B cell (primary cell): ENCODE measurements at places on chromosomes 13 and 19.

- DNase-seq: peak; percentile 52
These were observed 505 bp upstream of the SHKBP1 start for GRCh38 chr19:40576151-40576584.

DNA sequence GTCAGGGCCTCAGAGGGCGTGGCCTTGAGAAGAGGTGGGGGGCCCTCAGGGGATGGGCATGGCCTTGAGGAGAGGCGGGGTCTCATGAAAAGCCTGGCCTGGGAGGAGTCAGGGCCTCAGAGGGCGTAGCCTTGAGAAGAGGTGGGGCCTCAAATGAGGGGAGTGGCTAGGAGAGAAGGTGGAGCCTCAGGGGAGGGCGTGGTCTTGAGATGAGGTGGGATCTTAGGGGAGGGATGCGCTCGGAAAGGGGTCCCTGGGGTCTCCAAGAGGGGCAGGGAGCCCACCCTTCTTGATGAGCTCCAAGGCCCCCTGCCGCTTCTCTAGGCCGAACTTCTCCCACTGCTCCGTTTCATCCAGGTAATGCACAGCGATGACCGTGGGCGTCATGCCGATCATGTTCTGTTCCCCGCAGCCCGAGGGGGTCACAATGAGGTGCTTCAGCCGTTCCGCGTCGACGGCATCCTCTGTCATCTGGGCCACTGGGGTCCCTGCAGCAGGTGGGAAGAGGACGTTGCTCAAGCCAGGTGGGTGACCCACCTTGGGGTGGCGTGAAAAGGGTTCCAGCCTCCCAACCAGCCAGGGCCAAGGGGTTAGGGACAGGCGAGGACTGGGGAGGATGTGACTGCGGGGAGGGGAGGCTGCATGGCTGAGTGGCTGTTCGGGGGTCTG lies 24.3 kb upstream of the TNFSF14 start:
- no peak for DNase-seq

DNA sequence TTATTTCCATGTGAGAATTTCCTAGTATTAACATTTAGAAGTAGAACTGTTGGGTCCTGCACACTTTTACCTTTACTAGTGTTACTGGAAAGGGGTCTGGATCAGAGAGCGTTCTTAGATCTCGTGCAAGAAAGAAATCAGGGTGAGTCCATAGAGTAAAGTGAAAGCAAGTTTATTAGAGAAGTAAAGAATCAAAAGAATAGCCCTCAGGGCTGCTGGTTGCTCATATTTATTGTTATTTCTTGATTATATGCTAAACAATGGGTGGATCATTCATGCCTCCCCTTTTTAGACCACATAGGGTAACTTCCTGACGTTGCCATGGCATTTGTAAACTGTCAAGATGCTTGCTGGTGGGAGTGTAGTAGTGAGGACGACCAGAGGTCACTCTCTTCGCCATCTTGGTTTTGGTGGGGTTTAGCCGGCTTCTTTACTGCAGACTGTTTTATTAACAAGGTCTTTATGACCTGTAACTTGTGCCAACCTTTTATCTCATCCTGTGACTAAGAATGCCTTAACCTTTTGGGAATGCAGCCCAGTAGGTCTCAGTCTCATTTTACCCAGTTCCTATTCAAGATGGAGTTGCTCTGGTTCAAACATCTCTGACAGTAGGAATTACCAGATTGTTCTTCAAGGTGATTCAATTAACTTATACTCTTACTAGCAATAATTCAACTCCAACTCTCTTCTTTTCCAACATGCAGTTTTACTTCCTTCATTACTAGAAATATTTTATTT lies 27.4 kb downstream of the NDFIP2 start:
- no peak for DNase-seq

DNA sequence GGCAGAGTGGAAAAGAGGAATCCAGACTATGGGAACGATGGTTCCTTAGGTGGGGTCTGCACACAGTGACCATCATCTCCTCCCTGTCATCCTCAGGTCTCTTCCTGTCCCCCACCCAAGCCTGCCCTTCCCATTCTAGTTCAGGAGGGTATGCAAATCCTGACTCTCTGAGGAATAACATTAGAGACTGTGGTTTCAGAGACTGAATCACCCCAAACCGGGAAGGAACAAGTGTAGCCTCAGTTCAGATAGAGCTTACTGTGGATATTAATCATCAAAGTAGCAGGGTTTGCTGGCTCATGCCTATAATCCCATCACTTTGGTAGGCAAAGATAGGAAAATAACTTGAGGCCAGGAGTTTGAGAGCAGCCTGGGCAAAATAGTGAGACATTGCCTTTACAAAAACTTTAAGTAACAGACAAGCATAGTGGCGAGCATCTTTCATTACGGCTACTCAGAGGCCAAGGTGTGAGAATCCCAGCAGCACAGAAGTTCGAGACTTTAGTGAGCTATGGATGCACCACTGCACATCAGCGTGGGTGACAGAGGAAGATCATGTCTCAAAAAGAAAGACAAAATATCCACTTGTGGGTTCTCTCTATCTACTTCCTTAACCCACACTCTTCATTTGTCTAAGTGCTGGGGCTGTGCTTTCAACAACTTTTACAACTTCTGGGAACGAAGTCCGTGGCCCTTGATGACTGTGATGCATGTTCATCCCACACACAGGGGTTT lies 19.3 kb upstream of the LGALS13 start:
- DNase-seq: no peak

GRCh38 chr13:50125554-50126262 lies 110.5 kb downstream of the KCNRG start:
- DNase-seq: peak; percentile 95

- peak; percentile 78 for DNase-seq
These were observed 3.6 kb upstream of the REXO1 start for GRCh38 chr19:1851654-1852580.

DNA sequence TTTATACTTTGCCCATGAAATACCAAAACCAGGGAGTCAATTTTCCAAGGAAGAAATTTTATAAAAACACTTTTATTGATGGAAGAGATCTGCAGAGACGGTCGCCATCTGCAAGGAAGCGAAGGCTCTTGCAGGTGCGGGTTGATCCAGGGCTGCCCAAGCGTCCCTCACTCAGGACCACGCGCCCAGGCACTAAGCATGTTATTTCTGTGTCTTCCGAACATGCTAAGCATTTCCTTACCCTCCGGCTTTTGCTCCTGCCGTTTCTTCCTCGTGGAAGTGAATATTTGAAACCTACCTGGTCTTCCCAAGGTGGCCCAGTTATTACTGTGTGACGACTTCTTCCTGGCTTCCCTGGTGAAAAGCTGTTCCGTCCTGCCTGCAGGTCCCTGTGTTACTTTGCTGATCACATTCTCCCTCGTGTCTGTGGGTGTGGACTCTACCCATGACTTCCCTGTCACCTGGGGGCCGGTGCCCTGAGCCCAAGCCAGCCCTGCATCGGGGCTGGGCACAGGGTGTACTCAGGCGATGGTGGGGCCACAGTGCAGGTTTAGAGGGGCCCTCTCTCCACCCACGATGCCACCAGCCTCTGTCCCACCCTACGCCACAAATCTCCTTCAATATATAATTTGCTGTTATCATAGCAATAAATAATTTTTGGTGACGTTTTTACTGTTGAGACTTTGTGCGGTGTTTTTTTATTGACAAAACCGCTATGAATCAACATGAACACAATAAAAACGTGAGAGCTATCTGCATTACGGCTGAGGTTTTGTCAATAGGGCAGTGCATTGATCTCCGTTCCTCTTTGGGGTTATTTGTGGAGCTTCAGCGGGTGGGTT lies 119.4 kb downstream of the URI1 start:
- no peak for DNase-seq

GRCh38 chr13:40187324-40187795 lies 479.1 kb downstream of the FOXO1 start:
- DNase-seq: no peak

DNA sequence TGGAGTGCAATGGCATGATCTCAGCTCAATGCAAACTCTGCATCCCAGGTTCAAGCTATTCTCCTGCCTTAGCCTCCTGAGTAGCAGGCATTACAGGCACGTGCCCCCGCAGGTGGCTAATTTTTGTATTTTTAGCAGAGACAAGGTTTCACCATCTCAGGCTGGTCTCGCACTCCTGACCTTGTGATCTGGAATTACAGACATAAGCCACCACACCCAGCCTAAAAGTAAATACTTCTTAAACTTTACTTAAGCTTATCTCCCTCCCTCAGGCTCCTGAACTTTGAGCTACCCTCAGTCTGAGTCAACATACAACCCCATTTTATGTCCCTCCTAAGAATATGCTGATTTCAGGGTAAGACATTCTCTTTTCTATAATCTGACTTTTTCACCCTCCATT lies 66.1 kb downstream of the ZNF486 start:
- DNase-seq: no peak

GRCh38 chr13:40197936-40198595 lies 468.4 kb downstream of the FOXO1 start:
- no peak for DNase-seq

GRCh38 chr13:36288794-36289391 lies 8.7 kb downstream of the CCDC169 start:
- DNase-seq: no peak

DNA sequence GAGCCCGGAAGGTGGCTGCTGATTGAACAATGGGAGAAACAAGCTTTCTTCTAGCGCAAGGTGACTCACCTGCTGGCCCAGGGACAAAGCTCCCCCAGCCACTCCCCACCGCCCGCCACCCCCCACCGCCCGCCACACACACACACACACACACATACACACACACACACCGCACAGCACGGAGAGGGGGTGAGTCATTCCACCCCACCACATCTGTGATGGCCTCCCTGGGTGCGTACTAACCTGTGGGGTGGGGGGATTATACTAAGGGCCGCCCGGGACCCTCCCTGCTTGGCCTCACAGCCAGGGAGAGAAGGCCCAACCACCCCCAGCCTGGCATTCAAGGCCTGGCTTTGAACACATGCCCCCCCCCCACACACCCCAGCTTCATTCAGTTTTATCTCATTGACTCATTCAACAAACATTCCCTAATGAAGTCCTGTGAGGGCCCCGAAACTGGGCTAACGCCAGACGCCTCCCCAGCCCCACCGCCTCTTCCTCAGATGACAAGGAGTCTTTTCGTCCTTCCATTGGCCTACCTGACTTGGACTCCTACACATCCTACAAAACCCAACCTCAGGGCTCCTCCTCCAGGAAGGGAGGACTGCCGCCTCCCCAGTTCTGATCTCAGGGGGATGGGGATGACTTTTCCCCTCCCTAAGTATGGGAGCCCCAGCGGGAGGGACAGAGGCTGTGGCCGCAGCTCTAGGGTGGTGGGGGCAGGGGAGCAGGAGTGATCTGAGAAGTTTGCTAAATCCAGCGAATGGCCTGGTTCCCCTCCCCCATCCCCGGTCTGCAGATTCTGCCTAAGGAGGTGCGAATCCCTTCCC lies 5.8 kb upstream of the ONECUT3 start:
- DNase-seq: no peak

- DNase-seq: peak; percentile 62
These were observed 75.4 kb upstream of the GPR183 start for GRCh38 chr13:99382428-99383133.

DNA sequence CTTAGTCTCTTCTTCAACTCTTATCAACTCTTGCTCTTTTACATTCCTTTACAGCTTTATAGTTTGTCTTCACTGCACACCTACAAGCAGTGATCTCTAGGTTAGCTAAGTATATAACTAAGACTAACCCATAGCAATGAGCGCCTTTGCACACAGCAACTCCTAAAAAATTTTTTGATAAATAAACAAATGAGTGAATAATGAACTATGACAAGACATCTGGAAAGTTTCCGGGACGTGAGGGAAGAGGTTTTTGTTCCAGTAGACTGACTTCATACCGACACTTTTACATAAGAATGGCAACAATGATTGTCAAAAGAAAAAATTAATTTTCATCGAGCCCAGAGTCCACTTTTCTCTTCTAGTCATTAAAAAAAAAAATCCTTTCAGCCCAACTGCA lies 98.3 kb downstream of the ELF1 start:
- no peak for DNase-seq

- peak; percentile 69 for DNase-seq
These were observed 575 bp downstream of the CARM1 start for GRCh38 chr19:10871711-10872545.

DNA sequence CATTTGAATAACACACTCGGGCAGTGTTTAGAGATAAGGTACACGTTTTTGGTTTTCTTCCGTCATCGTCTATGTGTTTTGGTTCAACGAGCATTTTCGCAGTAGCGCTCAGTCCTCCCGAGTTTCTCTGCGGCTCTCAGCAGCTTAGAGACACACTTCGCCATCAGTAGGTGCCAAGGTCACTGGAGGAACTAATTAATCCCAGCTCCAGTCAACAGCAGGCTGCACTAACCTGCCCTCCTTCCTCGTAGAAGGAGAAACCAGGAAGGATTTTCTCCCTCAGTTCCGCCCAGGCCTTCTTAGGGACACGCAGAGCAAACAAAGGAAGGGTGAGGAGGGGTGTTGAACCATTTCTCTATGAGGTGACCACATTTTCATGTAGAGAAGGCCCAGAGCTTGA lies 12.6 kb downstream of the MBNL2 start:
- no peak for DNase-seq

DNA sequence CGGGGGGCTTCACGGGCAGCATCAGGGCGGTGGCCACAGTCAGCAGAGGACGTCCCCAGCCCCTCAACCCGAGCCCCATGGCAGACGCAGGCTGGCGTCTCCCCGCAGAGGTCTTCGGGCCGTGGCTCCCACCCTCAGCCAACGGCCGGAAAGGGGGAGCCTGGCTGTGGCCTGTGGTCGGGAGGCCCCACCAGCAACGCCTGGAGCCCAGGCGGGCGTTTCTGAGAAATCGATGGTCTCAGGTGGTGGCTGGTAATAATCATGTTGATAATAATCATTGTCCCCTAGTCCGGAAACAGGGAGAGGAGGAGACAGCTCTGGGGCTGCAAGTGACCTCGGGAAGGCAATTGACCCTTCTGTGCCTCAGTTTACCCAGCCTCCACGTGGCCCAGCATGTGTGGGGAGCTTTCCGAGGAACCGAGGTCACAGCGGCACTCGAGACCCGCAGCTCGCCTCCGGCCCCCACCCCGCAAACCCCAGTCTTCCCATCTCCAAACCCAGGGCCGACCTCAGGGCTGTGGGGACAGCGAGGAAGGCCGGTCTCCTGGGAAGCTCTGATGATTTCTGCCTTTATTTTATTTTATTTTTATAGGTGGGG lies at the start of gene PRSS57:
Gene PRSS57 (minus strand): TSS at position 101 of the 598 bp plus-strand sequence. CDS start 22 bp downstream, at position 79.
- DNase-seq: no peak

GRCh38 chr19:32866061-32866460 lies 3.5 kb downstream of the SLC7A9 start:
- DNase-seq: no peak

DNA sequence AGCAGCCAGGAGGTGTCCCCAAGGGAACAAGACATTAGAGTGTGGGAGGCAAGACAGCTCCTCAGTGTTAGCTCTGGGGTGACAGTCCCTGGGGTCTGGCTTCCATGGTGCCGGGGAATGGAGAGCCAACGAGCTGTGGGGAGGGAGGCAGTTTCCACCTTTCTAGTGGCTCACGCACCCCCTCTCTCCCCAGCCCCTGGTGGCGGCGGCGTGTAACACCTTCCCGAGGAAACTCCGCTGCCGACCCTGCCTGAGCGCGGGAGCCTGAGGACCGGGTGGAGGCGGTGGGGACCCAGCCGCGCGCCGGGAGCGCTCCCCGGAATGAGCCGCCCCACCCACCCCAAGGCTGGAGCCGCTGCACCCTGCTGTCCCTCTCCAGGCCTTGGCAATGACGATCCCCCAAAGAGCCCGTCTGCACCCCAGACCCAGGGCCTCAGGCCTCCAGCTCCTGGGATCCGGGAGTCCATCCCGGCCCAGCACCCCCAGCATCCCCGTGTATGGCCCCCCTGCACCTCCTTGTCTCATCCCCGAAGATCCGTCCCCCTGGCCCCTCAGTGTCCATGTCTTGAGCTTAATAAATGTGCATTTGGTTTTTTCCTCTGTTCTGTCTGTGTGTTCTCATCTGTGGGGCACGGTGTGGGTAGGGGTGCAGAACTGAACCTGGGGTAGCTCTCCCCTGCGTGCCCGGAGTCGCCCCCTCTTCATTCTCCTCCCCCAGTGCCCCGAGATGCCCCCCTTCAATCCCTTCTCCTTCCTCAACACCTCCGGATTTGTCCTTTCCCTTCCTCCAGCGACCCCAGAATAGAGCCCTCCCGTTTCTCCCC lies 622 bp upstream of the FXYD5 start:
- peak; percentile 78 for DNase-seq
